ENCODE measurements at places on chromosomes 6 and 20.

DNA sequence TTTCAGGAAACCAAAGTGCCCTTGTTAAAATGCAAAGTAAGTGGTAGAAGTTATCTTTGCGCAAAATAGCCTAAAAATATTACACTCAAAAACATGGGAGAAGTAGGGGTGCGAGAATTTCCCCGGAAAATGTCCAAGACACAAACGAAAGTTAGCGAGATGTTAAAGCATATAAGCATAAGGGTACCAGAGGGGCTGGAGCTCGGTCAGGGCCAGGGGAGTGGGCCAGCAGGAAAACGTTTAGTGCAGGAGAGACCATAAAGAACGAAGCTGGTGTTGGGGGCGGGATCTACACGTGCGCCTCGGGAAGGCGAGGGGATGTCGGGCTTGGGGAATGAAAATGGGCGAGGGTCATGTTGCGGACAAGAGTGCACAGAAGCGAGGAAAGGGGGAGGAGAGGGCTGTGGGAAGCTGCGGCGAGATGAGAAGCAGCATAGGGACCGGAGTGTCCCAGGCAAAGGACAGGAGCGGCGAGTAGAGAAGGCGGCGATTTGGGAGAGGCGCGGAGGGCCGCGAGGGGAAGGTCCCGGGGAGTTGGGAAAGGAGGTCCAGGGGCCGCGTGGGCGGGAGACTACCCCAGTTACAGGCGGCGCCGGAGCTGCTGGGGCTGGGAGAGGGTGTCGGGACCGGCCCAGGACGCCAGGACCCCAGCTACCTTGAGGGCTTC lies 600 bp downstream of the XPO5 start:
- no peak for DNase-seq

- DNase-seq: no peak
Observed at GRCh38 chr6:105784179-105784578, 302.0 kb upstream of the PRDM1 start.

DNA sequence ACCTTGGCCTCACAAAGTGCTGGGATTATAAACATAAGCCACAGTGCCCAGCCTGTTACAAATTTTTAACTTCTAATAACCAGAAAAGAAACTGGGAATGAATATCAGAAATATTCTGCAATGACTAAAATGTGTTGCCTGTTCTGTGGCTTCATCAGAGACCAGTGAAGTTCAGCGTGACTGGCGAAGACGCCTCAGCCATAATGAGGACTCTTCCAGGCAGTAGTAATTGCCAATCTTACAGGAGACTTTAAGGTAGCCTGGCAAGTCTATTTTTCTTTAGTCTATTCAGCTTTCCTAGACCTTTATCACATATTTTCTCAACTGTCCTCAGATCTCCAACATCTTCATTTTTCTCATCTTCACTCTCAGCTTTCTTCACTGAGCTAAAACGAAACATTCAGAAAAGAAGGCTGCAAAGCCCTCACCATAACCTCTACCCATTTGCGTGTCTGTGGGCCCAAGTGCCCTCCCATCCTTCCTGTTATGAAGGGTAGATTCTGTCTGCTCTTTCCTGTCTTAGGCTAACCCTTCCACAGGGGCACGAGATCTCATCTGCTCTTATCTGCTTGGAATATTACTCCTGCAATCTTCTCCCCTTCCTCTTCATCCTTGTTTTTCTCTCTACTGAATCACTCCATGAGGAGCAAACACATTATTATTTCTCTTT lies 42.0 kb upstream of the OLIG3 start:
- DNase-seq: no peak

GRCh38 chr20:474581-474980 lies 12.2 kb upstream of the TBC1D20 start:
- DNase-seq: no peak

DNA sequence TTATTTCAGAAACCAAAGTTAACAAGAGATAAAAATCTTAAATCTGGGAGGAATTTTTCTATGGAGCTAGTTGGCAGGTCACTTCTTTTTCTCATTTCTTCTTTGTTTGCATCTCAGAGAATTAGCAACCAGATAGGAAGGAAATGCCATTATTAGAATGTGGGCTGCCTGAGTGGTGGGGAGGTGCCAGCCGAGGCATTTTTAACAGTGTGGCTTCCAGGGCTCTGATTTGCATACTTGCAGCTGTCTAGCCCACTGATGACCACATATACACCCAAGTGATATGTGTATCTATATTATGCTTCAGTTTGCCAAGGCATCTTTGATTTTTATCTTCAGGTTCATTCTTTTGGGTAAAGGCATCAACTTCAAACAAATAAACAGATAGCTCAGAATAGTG lies 206.7 kb downstream of the CLIC5 start:
- no peak for DNase-seq

- DNase-seq: no peak
Observed at GRCh38 chr6:142444376-142444775, 142.6 kb downstream of the ADGRG6 start.

Measured in SW 1271 (cell line).